Esophagus mucosa (tissue), 1 donor: ENCODE measurements at places on chromosomes 7 and 10.

DNA sequence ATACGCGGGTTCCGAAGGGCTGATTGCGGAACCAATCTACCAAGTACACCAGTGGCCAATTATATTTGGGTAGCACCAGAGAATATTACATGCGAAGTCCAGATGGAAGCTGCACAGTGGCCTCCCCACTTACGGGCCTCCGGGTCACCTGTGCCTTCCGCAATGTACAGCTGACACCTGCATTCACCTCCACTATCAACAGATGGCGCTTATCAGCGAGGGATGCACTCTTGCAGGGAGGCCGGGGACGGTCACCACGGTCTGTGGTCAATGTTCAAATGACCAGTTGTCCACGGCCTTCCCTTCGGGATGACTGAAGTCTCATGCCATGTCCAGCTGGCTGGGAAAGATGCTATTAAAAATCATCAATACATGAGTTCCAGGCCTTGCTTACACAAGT is 47.6 kb downstream of the SLIT1 start:
- no peak for ATAC-seq

GRCh38 chr7:148911626-148912025 is 27.5 kb upstream of the EZH2 start:
- ATAC-seq: peak; percentile 93

DNA sequence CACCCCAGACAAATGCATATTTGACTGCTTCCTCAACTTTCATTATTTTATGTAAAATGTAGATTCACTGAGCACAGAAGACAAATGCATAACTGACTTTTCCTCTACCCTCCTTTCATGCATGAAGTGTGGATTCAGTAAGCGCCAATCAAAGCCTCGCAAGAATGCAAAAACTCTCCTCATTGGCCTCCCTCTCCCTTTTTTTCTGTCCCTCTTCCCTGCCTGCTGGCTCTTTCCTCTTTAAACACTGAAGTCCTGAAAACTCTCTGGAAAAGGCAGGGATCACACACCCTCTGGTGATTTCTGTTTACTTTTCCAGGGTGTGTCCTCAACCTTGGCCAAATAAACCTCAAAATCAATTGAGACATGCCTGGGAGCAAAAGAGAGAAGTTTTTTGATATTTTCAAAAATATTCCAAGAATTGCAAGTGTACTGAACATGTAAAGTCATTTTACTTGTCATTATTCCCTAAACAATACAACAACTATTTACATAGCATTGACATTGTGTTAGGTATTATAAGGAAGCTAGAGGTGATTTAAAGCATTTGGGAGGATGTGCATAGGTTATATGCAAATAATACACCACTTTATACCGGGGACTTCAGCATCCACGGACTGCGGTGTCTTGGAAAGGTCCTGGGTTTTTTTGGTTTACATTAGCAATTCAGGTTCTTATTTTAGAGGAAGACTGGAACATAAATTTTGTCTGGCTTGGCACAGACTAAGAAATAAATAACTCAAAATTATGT is 71.4 kb downstream of the SEC61G start:
- ATAC-seq: no peak

- peak; percentile 27 for ATAC-seq
These were observed 283.4 kb downstream of the CCDC3 start for GRCh38 chr10:12717981-12718707.

DNA sequence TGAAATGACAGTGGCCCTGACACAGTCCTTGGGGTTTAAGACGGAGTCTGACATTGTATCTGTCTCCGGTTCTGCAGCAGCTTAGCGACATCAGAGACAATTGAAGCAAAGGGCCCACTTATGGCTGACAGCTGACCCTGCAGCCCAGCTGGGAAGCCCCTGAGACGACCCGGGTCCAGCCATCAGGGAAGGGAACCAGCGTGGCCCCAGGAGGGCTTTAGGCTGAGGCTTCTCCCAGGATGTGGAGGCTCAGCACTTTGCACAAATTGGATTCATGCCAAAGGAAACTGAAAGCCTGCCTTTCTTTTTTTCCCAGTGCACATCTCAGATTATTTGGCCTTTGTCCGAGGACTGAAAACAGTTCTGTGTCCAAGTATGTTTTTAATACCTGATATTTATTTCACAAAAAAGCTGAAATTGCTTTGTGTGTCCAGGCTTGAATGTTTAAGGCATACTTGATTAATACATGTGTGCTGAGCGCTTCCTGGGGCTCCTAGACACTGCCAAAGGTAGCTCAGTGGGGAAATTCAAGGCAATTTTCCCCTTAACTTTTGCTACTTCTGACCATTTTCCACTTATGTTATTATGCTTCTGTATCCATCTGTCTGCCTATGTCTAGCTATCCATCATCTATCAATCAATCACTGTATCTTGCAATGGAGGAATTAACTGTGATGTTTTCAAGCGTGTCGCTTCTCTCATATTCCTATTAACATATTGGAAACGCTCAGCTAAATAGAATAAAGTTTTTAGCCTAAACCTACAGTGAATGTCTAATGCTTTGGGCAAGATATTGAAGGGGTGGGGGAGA is 34.8 kb downstream of the KLF6 start:
- ATAC-seq: no peak
